Activated CD8-positive, alpha-beta memory T cell treated with anti-CD3 and anti-CD28 coated beads for 4 hours (primary cell): ENCODE measurements at places on chromosomes 11 and 22.
A peak's percentile ranks its signal among the peaks of the same experiment; 100 is the strongest.

- DNase-seq: no peak
Observed at GRCh38 chr11:1300569-1301187, 8.8 kb downstream of the TOLLIP start.

- DNase-seq: no peak
Observed at GRCh38 chr11:109155291-109155690, 266.7 kb upstream of the C11orf87 start.

DNA sequence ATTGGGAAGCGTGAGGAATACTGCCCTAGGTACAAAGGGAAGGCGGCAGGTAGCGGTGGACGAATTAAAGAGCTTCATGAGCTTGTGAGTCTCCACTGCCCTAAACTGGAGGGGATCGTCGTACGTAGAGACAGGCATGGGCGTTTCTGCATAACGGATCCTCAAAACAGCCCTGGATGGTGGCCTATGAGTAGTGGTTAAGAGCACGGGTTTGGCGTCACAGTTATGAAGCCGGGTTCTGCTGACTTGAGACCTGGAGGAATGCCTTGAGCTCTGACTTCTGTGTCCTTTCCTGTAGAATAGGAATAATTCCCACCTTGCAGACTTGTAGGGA, 335 bp downstream of the TMEM138 start:
- no peak for DNase-seq

GRCh38 chr11:45252134-45252856, 33.8 kb downstream of the SYT13 start:
- no peak for DNase-seq

GRCh38 chr11:132501356-132501755, 1030.9 kb downstream of the OPCML start:
- no peak for DNase-seq

GRCh38 chr11:59289356-59290181, 69.1 kb upstream of the OR5AN1 start:
- no peak for DNase-seq

GRCh38 chr11:76424891-76425290, 19.9 kb upstream of the EMSY start:
- no peak for DNase-seq

DNA sequence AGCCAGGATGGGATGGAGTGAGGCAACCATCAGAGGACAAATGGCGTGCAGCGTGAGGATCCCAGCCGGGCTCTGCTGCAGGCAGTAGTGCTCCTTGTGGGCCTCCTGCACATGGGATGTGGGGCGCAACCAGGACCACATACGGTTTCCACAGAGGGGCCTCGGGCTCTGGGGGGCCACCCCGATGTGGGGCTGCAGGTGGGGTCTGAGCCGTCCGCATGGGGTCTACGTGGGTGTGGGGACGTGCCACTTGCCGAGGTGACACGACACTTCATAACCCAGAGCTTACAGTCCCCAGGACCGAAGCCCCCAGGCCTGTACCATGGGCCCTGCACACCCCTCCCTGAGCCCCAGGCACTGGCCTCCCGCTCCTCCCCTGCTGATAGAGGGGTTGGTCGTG, 10.8 kb downstream of the TTLL8 start:
- DNase-seq: no peak

DNA sequence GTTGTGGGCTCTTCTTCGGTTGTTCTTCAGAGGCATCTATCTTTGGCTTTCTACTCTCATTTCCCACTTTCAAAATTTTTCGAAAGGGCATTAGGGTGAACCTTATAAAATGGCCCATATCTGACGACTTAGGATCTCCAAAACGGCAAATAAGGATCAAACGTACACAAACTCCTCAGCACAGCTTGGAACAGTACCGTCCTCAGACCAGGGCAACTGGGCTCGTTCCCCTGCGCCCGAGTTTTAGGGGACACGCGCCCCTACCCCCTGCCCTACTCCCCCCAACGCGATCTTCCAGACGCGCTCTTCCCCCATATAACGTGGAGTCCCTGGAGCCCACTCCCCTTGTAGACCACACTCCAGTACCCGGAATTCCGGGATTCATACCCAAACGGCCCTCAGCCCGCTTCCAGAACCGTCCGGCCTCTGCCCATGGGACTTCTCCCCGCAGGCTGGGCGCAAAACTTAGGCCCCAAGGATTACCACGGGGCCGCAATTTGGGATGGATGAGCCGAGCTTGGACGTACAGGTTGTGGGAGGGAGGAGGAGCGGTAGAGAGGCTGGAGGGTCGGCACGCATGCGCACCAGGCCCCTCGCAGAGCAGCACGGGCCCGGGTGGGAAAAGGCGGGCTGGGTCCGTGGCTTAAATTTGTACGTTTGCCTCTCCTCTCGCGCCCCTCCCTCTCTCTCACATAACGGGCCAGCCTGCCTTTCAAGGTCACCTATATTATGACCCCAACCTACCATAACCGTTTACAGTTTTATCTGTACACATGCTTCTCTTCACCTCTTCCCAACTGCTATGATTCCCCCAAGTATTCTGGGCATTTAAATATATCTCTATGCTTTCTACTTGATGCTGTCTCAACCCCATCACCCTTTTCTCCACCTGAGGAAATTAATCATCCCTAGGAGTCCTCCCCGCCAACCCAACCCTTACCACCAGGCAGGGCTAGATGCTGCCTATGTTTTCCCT, 3.4 kb downstream of the CCDC89 start:
- peak; percentile 40 for DNase-seq

- DNase-seq: no peak
Observed at GRCh38 chr11:110878513-110878912, 166.3 kb upstream of the ARHGAP20 start.

GRCh38 chr11:64926689-64927088, 2.2 kb downstream of the PPP2R5B start:
- no peak for DNase-seq

DNA sequence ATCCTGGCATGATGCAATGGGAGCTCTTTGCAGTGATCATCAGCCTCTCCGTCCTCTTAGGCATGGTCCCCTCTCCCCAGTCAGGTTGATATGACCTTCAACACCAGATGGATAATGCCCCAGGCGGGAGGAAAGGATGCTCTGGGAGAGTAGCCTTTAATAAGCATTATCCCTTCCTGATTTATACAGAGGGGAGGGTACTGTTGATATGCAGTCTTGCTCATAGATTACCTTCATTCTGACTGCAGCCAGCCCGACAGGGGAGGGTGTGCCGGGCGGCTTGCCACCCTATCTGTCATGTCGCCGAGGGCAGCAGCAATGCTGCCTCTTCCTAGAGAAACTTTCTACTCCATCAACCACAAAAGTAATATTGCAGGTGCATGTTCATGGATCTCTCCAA, 497.4 kb downstream of the OPCML start:
- no peak for DNase-seq

DNA sequence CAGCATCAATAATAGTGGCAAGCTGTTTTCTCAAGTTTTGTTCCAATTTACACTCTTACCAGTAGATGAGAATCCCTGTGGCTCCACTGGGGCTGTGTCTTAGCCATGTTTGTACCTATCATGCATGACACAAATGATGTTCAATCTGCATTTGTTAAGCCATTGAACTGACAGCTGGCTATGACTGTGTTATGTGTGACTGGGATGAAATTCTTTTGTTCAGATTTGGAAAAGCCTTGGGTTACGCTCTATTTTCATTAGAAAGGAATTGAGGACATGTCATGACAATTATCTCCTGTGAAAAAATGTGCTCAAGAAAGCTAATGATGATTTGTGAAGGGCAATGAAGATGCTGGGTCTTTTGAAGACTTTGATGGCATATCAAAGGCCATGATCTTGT, 201.8 kb upstream of the LARGE1 start:
- no peak for DNase-seq

DNA sequence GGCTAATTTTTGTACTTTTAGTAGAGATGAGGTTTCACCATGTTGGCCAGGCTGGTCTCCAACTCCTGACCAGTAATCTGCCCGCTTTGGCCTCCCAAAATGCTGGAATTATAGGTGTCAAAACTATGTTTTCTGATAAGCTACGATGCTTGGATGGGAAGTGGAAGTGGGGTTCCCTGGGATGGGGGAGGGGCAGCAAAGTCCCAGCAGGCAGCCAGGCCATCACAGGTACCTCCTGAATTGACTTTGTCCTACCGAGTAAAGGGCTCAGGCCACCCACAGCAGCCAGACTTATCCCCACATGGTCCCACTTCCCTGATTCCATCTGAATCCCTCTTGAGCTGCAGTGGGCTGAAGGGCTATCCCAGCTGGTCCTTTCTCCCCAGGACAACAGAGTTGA, 6.9 kb downstream of the FTH1 start:
- no peak for DNase-seq

DNA sequence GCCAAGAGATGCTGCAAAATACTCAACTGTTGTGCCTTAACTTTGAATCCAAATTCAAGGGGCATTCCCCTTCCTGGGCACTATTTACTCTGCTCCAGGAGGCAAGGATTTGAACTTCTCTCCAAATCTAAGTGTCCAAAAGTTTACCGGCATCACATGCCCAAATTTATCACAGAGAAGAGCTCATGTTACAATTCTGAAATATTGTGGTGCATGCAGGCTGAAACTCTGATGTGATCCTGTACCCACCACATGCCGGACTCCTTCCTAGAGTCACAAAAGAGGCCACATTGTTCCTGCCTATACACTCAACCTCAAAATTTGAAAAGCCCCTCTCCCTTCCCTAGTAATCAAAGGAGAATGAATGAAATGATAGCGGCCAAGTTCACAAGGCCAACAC, 1.3 kb downstream of the TRAF6 start:
- DNase-seq: no peak

DNA sequence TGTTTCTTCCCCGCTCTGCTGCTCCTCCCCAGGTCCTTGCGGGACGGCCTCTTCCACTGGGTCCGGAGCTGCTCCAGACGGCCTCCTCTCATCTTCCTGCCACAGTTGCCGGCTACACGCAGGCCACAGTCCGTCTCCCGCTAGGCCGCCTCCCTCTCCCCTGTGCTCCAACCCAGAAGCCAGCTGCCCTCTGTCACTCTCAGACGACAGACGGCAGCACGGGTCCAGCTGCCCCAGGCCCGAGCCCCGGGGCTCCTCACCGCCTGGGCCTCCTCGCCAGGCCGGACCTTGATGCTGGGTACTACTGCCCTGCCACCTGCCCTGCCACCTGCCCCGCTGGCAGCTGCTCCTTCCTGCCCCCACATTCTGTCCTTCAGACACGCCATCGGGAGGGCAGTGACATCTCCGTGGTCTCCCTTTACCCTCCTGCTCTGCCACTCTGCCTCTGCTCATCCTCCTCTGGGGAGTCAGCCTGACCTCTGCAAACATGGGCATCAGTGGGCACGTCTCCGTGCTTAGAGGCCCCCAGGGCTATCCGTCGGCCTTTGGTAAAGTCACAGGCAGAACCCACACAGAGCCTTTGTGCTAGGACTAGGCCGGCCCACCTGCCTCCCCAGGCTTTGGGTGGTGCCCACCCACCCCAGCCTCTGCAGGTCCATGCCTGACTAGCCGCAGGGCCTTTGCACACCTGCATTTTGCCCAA, 43.1 kb upstream of the TH start:
- no peak for DNase-seq

DNA sequence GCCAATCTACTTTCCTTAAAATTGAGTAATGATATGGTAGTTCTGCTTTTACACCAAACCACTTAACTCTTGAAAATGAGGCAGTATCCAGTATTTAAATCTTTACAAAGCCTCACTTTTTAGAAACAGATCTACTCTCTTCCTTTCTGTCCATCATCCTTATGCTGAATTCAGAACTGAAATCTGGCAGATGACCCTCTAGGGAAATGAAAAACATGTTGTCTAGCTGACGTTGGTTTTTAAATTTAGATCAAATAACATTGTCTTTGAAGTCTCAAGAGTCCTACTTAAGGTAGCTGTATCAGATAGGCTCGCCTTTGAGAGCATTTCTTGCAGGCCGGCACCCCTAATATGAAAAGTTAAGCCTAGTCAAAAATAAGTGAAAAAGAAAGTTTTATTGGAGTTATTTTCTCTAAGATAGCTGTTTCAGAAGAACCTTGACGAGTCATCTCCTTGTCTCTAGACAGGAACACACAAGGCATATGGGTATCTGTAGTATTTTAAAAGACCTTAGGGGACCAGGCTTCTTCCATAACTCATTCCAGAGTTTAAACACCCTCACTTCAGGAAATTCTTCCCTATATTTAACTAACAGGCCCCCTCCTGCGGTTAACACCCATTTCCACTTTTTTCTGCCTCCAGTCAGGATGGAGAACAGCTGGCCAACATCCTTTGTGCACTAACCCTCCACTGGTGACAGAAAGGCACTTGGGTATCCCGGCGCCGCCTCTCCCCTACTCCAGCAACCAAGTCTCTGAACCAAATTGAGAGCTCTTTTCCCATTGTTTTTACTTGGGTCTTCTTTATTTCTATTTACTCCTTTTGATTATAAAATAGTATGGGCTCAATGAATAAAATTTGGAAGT, 81.2 kb downstream of the WNT11 start:
- no peak for DNase-seq

- no peak for DNase-seq
Observed at GRCh38 chr22:18056161-18056666, 21.6 kb upstream of the PEX26 start.

GRCh38 chr11:64754124-64754918, 5.5 kb downstream of the PYGM start:
- no peak for DNase-seq

GRCh38 chr11:47724041-47724729, 9.0 kb upstream of the AGBL2 start:
- DNase-seq: no peak

DNA sequence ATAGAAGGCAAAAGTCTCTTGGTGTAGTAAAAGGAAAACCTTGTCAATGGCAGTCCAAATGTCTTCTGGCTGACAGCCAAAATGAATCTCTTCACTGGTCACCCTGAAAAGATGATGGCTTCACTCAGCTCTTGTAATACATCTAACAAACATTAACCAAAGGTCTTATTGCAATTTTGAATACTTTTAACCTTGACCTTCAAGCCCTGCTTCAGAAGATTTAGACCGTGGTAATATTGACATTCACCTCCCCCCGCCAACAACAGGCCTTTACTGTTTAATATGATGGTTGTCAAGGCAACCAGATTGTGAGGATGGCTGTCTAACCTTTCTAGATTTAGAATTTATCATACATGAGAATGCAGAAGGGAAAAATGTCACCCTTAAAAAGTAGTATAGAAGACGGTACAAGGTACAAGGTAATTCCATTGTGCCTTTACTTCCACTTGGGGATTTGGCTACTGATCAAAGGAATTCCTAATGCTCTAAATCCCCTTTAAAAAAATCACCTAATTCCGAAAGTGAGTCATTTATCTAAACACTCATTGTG, 342.3 kb downstream of the LARGE1 start:
- no peak for DNase-seq
